Stimulated activated CD4-positive, alpha-beta T cell treated with anti-CD3 and anti-CD28 coated beads, Interleukin-12 subunit alpha, Interleukin-12 subunit beta, amount 100 ng/mL, for 24 hours (primary cell): ENCODE measurements at places on chromosomes 7 and 10.

GRCh38 chr7:22386865-22387264 lies 29.9 kb upstream of the RAPGEF5 start:
- DNase-seq, result no peak

GRCh38 chr7:150942001-150942590 lies 36.0 kb downstream of the KCNH2 start:
- DNase-seq, result peak; percentile 6

DNA sequence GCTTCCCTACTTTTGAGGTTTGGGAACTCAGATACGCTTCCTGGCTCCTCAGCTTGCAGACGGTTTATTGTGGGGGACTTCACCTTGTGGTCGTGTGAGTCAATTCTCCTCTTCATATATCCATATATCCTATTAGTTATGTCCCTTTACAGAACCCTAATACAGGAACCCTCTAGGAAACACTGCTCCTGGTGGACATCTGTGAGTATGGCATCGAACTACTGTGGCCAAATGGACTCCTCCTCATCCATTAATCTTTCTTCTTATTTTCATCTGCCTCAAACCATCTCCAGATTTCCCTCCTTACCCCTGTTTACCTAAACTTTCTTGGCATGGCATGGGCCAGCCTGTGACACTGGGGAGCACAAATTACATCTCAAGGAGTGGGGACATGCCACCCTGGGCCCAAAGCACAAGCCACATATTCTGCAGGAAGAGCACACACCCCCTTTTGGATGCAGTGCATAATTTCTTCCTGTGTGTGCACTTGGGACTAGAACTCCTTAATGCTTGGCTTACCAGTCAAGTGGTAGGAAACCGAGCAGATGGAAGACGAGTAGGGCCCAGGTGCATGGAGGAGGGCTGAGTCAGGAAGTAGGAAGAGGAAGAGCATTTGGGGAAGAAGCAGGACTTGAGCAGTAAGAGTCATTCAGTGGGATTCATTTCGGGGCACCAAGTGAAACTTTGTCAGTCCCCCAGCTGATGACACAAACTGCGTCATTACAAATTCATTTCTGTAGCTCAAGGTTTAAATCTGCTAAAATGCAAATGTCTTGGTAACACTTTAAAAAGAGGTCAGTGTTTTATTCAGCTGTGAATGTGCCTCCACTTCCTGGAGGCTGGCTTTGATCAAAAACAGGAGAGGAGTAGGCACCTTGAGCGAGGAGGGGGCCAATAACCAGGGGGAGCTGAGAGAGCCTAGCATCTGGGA lies 80.8 kb upstream of the PLXNA4 start:
- no peak for DNase-seq

GRCh38 chr10:91593366-91593765 lies 39.5 kb downstream of the PPP1R3C start:
- DNase-seq, result no peak

DNA sequence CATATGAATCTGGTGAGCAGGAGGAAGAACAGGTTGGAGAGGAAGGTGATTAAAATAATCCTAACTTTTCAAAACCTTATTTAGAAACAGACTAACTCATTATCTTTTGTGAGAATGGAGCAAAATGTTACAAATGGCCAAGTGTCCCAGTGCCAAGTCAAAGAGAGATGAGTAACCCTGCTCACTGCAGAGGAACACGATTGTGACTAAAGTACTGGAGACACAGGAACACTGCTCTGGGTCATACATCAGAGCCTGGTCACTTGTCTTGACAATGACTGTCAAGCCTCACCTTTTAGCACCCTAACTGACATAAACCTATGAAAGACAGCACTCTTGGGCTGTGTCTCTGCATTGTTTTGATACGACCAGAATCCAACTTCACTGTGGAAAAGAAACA lies 108.8 kb downstream of the SGMS1 start:
- DNase-seq, result no peak

- DNase-seq, result no peak
These were observed 58.2 kb upstream of the DNAAF5 start for GRCh38 chr7:668139-668931.

- no peak for DNase-seq
These were observed 24.4 kb downstream of the GSDME start for GRCh38 chr7:24732646-24733413.

DNA sequence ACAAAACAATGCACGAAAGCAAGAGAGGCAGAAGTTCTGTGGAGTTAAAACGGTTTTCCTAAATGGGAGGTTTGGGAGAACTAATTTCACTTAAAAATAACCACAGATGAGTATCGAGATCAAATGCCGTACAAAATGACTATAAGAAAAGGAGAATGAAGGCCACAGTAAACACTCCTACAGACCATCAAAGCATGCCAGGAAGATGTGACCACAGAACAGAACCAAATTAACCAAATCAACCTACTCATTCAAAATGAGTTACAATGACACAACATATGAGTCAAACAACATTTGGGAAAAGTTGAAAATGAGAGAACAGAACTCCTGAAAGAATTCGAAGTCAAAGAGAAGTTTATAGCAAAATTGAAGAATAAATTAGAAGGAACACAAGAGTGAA lies 24.3 kb upstream of the DOCK1 start:
- no peak for DNase-seq

- peak; percentile 13 for DNase-seq
These were observed 154.0 kb downstream of the CCDC3 start for GRCh38 chr10:12847361-12847975.

GRCh38 chr10:77500754-77501151 lies 136.9 kb downstream of the KCNMA1 start:
- DNase-seq, result no peak

DNA sequence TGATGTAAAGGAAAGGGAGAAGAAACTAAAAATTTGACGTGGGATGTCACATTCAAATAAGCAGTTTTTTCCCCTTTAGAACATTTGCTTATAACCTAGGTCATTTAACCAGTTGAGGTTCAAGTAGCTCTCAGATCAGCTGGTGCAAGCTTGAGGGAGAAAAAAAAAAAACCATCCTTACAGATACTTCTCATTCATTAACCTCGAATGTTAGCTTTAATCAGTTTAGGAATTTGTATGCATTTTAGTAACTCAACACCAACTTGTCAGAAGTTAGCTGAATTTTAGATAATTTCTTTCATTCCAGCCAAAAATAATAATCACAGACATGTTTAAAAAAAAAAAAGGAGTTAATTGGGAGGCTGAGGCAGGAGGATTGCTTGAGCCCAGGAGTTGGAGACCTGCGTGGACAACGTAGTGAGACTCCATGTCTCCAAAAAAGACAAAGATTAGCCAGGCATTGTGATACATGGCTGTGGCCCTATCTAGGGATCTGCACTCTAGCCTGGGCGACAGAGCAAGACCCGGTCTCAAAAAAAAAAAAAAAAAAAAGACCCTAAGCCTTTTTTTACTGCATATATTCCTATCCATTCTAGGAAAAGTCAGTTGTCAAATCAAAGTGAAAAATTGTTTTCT lies 46.2 kb downstream of the BMPR1A start:
- no peak for DNase-seq

GRCh38 chr10:69803809-69804208 lies 2.1 kb downstream of the COL13A1 start:
- DNase-seq, result no peak

- no peak for DNase-seq
These were observed 64.1 kb downstream of the DOCK1 start for GRCh38 chr10:126969310-126969709.

DNA sequence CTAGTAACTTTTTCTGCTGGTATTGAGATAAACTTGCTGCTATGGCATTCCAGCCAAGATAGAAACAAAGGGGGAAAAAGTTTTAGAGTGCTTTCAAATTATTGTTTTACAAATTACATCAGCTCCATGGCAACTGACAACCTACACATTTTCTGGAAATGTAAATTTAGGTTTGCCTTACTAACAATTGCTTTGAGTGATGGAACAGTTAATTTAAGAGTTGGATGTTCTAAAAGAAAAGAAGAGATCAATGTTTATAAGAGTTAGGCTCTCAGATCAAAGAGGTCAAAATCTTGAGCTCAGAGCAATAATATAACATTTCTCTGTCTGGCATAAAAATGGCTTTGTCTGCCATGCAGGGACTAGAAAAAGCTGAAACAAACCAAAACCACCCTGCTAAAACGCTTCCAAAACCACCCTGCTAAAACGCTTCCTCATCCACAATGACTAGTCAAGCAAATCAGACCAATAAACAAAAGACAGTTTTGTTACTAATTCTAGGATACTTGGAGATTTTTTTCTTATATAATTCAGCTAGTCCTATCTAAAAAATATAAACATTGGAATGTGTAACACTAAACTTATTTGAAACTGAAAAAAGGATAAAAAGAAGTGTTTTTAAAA lies 32.3 kb downstream of the ORC5 start:
- no peak for DNase-seq

DNA sequence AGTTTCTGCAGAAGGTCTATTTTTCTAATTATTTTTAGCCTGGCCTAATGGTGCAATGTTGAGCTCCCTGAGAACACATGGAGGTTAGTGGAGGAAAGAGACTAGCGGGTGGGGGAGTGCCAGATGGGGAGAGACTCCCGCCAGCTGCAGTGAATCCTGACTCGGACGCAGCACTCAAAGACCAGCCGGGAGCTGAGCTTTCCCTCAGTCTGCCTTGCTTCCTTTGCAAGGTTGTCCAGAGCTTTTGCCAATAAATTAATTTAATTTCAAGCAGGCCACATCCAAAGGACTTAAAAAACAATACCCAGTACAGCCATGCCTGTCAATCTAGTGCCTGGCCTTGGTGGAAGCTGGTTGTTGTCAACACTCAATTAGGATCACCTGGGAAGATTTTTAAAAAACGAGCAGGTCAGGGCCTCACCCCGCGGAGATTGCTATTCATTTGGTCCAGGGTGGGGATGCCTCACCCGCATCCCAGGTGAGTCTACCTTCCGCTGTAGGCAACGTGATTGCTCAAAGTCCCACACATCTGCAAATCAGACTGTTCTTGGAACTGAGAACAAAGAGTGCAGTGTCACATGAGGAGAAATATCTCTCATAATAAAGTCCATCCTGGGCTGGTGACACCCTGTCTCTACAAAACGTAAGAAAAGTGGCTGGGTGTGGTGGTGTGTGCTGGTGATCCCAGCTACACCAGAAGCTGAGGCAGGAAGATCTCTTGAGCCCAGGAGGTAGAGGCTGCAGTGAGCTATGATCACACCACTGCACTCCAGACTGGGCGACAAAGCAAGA lies 4.0 kb downstream of the CLRN3 start:
- DNase-seq, result no peak

DNA sequence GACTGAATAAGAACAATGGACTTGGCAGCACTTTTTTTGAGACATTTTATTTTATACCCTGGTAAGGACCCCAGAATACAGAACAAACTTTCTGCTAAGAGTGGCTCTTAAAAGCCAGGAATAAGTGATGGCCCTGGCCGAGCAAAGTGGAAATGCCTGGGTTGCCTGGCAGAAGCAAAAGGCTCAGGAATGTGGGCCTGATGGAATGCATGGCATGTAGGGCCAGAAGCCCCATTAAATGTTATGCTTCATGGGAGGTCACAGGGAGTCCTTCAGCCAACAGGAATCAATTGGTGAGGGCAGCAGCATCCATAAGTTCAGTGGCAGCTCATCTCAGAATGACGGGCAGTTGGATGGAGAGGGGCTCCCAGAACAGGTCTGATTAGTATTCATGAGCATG lies 301.5 kb upstream of the CACNA2D1 start:
- DNase-seq, result no peak

GRCh38 chr10:5862360-5862961 lies 27.2 kb downstream of the ANKRD16 start:
- DNase-seq, result no peak

GRCh38 chr7:64849250-64849923 lies 53.7 kb upstream of the ZNF273 start:
- DNase-seq, result no peak

- DNase-seq, result no peak
These were observed 165.8 kb upstream of the PRSS1 start for GRCh38 chr7:142583446-142583845.

GRCh38 chr7:4868493-4868892 lies 6.7 kb upstream of the PAPOLB start:
- no peak for DNase-seq

DNA sequence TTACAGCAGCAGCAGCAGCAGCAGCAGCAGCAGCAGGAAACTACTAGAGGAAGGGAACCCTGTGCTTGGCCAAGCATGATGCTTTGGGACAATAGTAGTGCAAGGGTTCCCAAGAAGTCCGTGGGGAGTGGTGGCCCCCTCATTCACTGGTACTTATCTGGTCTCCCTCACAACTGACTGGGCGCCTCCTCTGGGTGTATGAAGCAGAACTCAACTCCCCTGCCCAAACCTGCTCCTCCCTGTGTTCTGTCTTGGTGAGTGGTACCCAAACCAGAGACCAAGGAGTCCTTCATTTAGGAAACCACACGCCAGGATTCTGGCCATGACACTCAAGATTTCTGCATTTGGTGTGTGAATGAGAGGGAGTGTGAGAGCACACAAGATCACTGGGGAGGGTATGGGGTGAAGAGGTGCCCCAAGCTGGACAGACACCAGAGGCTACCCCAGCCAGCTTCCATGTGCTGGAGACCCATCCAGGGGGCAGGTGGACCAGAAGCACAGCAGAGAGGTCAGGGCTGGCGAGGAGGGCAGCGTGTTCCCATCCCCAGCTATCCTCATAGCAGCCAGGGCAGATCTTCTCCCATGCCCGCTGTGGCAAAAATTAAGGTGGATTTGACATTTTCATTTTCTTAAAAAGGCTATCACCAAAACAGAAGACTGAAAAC lies 10.6 kb upstream of the ZNF777 start:
- no peak for DNase-seq

GRCh38 chr10:110535958-110536891 lies 31.3 kb upstream of the SMC3 start:
- peak; percentile 71 for DNase-seq

DNA sequence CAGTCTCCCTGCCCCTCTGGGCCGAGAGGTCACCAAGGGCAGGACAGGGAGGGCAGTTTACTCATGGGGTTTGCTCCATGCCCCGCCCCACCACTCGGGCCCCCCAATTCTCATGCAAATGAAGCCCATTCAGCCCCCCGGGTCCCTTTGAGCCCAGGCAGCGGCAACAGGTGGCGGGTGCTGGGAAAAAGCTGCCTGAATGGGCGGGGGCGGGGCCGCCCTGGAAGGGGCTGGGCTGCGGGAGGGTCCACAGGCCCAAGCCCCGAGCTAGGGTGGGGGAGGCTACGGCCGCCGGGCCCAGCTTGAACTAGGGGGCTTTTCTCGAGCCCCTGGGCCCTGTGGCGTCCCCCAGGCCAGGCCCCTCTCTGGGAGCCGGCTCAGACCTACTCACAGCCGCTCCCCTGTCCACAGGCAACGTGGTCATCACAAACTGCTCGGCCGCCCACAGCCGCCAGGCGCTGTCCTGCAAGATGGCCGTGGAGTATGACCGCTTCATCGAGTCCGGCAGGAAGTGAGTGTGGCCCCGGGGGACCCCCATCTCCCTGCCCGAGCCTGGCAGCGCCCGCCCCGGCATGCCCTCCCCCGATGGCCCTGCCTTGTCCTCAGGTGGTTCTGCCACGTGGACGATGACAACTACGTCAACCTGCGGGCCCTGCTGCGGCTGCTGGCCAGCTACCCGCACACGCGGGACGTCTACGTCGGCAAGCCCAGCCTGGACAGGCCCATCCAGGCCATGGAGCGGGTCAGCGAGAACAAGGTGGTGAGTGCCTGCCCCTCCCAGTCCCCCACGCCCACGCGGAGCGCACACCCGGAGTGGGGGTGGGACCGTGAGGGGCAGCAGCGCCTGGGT lies 5.5 kb downstream of the LFNG start:
- no peak for DNase-seq
